Activated CD4-positive, alpha-beta T cell treated with anti-CD3 and anti-CD28 coated beads, Interleukin-2, amount 10 ng/mL, durations not matched to agents 7 days and 5 days (primary cell): ENCODE measurements at places on chromosomes 4 and X. TPM values are rescaled to one million over a fixed set of nuclear protein-coding genes. Genes with fewer than 3 reads are reported as not detected.

DNA sequence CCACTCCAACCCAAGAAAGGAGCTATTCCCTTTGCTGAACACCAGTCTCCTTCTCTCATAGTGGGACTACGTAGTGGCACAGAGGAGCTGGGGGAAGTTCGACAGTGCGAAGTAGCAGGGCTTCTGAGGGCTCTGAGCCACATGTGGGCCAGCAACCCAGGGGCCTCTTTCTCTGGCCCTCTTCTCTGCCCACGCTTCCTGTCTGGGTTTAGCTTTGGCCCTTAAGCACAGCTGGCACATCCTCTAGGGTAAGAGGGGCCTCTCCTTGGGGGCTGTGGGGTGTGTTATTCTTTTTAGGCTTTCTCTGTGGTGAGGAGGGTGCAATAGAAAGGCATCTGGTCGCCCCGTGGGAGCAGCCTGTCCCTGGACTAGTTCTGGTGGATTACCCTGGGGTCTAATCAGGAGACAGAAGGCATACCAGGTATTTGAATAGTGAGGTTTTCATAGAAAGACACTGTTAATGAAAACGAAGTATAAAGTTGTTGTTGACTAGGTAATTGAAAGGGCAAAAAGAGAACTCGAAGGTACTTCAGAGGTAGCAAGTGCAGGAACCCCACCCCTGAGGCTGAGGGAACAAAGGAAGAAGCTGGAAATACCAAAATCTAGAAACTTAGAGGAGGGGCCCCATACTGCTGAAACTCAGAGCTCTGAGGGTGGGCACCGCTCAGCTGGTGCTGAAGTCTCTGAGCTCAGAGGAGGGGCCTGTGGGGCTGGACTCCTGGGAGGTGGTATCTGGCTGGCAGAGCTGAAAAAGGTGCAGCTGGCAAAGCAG is 151.9 kb upstream of the RPS6KA3 start:
- H3K27ac ChIP-seq = peak overlapping the region; percentile 79
- H3K27me3 ChIP-seq = no peaks in the 10 kb centered on the region
- H3K4me1 ChIP-seq = peaks cover 30% of the 10 kb centered on the region
- DNase-seq = no peak
- peaks cover 2% of the 10 kb centered on the region for H3K36me3 ChIP-seq

Gene PABPC1L2A
- total RNA-seq = not detected

Gene CPZ
- not detected for total RNA-seq

GRCh38 chr4:38856524-38857337 is at the start of gene TLR6:
TSS of gene TLR6 (minus strand) at chr4:38856817. CDS start at chr4:38829473, 27,344 bp downstream.
- H3K4me1 ChIP-seq = peaks cover 44% of the 10 kb centered on the region
- H3K4me3 ChIP-seq = peak within 1 kb of the TSS; percentile 72
- no peaks in the 10 kb centered on the region for H3K36me3 ChIP-seq
- no peaks in the 10 kb centered on the region for H3K27me3 ChIP-seq

DNA sequence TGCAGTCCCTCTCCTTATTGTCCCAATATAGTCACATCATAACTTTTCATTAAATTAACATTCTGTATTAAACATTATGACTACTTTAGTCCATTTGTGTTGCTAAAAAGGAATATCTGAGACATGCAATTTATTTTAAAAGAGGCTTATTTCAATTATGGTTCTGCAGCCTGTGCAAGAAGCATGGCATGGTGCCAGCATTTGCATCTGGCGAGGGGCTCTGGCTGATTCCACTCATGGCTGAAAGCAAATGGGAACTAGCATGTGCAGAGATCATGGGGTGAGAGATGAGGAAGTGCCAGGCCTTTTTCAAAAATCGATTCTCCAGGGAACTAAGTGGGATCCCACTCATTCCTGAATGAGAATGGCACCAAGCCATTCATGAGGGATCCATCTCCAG is 476.3 kb upstream of the RPS6KA3 start:
- H3K27ac ChIP-seq = no peak overlapping the region
- no peak overlapping the region for H3K4me3 ChIP-seq
- no peaks in the 10 kb centered on the region for H3K4me1 ChIP-seq

DNA sequence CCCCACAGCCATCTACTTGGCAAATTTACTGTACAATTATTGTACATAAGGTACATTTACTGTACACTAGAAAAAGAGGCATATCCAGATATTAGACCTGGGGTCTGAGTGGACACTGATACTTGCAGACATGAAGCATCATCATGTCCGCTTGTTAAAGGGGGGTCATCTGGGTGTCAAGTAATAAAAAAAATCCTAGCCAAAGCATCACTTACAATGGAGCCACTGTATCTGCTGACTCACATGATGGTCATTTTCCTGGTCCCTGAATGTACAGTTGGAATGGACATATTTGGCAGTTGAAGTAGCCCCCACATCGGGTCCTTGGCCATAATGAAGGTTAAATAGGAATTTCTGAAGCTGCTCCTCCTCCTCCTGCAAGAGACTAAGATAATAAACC is 228.8 kb downstream of the THOC2 start:
- no peaks in the 10 kb centered on the region for H3K4me1 ChIP-seq
- DNase-seq = no peak
- no peaks in the 10 kb centered on the region for H3K27me3 ChIP-seq
- H3K4me3 ChIP-seq = no peak overlapping the region

Gene TCP11X2
- total RNA-seq = not detected

DNA sequence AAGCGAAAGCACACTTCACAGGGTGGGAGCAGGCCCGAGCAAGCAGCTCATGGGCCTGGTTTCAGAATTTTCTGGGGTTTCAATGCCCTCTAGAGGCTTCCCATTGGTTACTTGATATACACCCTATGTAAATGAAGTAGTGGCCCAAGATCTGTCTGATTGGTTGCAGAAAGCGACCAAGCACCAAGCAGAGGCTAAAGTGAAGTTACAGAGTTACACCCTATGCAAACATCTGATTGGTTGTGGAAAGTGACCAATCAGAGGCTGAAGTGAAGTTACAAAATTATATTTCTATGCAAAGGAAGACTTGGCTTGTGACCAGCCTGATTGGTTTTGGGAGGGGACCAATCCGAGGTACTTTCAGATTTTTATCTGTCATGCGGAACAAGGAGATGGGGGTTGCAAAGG is 8.2 kb downstream of the FHIP1A start:
- H3K36me3 ChIP-seq = no peaks in the 10 kb centered on the region
- no peak overlapping the region for H3K4me3 ChIP-seq
- DNase-seq = no peak

Gene ANK2
- total RNA-seq = 0.67 TPM

- no peaks in the 10 kb centered on the region for H3K36me3 ChIP-seq
- no peaks in the 10 kb centered on the region for H3K4me1 ChIP-seq
- H3K27me3 ChIP-seq = peaks cover 6% of the 10 kb centered on the region
- H3K27ac ChIP-seq = no peak overlapping the region
These were observed 77.1 kb upstream of the WDR17 start for GRCh38 chr4:175988511-175988910.

- no peaks in the 10 kb centered on the region for H3K4me1 ChIP-seq
- H3K27ac ChIP-seq = no peak overlapping the region
- no peak for DNase-seq
- no peak overlapping the region for H3K4me3 ChIP-seq
- peaks cover 2% of the 10 kb centered on the region for H3K27me3 ChIP-seq
- H3K36me3 ChIP-seq = no peaks in the 10 kb centered on the region
These were observed 129.4 kb upstream of the ACSL4 start for GRCh38 chrX:109862433-109862832.

- no peak overlapping the region for H3K4me3 ChIP-seq
- H3K36me3 ChIP-seq = no peaks in the 10 kb centered on the region
- no peaks in the 10 kb centered on the region for H3K27me3 ChIP-seq
- DNase-seq = no peak
- H3K27ac ChIP-seq = no peak overlapping the region
These were observed 93.3 kb downstream of the NAA11 start for GRCh38 chr4:79232540-79232939.

- H3K36me3 ChIP-seq = no peaks in the 10 kb centered on the region
- no peak overlapping the region for H3K27ac ChIP-seq
- no peak for DNase-seq
- no peak overlapping the region for H3K4me3 ChIP-seq
These were observed 161.6 kb upstream of the MID1 start for GRCh38 chrX:10781847-10782530.

- peak; percentile 10 for DNase-seq
- peak overlapping the region; percentile 89 for H3K27ac ChIP-seq
- no peaks in the 10 kb centered on the region for H3K27me3 ChIP-seq
- peak overlapping the region; percentile 75 for H3K4me3 ChIP-seq
These were observed 537 bp upstream of the PRKX start for GRCh38 chrX:3713937-3714434.

Gene TMEM255A
- total RNA-seq = not detected

Gene CYP4V2
- total RNA-seq = 16.8 TPM

Gene NHS
- 0.54 TPM for total RNA-seq

DNA sequence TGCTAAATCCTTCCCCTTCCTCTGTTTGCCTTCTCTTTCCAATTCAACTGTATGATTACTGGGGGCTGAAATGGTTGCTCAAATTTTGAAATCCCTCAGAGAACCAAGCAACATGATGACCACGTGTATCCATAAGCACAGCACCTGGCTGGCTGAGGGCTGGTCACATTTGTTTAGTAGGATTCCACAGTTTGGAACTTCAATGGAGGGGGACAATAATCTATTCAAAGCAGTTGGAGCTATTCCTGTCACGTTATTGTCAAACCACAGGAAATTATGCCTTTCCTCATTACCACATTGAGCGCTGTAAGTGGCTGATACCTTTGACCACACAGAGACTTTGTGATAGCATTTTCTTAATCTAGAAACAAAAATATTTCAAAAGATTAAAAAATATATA is 7.0 kb downstream of the TMSB4X start:
- peak overlapping the region; percentile 15 for H3K4me3 ChIP-seq
- peaks cover 75% of the 10 kb centered on the region for H3K4me1 ChIP-seq
- no peaks in the 10 kb centered on the region for H3K27me3 ChIP-seq
- H3K36me3 ChIP-seq = peaks cover 26% of the 10 kb centered on the region
- DNase-seq = no peak

Gene NIPAL1
- 0.62 TPM for total RNA-seq

GRCh38 chr4:140756319-140757231 is at the start of gene TBC1D9:
TSS of gene TBC1D9 (minus strand) at chr4:140756385. CDS start at chr4:140756045, 340 bp downstream.
- no peak within 1 kb of the TSS for H3K27ac ChIP-seq
- H3K4me1 ChIP-seq = peaks cover 4% of the 10 kb centered on the region
- H3K36me3 ChIP-seq = no peaks in the 10 kb centered on the region
- peaks cover 54% of the 10 kb centered on the region for H3K27me3 ChIP-seq
- no peak for DNase-seq

DNA sequence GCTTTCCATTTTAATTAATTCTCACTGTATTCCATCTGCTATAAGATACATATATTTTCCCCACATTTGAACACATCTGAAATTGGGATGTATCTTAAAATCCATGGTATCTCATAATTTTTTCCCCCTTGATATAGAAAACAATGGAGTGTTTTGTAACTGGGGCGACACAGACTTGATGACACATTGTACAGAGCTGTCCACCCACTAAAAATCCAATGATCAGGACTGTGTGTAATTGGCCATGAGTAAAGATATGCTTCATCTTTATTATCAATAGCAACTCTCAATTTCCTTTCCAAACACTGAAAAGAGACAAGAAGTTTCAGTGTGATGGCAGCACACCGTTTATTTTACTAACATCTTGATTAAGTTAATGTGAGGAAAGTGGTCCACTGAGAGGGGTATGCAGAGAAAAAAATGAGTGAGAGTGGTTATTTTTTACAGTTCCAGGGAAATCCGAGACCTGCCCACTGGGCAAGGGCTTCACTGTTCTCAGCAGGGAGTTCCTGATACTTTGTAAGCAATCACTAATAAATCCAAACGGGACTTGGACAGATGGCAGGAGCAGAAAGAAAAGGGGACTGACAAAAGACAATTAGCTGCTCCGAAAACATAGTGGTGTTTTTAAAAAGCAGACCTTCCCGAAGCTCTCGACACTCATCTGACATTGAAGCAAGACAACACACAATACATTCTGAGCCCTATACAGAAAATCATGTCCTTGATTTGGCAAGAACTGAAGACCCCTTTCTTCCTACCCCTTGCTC is 149.4 kb downstream of the TSPAN5 start:
- H3K27ac ChIP-seq = no peak overlapping the region
- H3K36me3 ChIP-seq = peaks cover 17% of the 10 kb centered on the region
- DNase-seq = no peak
- no peaks in the 10 kb centered on the region for H3K27me3 ChIP-seq
- no peak overlapping the region for H3K4me3 ChIP-seq

DNA sequence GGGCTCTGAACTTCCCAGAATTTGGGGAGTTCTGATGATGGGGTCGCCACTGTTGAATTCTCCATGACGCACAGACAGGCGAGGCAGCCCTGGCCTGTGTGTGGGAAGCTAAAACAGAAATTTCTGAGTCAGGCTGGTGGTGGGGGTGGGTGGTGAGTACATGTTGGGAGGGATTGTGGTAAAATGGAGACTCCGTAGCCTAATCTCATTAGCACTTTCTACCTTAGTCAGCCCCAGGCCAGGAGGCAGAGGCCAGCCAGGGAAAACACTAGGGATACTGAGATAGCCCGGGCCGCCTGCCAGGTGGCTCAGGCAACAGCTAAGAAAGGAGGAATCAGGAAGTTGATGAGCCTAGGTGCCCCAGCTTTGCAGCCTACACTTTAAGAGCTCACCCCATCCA is 39.3 kb upstream of the NHSL2 start:
- no peak overlapping the region for H3K27ac ChIP-seq
- no peak overlapping the region for H3K4me3 ChIP-seq
- H3K36me3 ChIP-seq = no peaks in the 10 kb centered on the region
- no peak for DNase-seq

DNA sequence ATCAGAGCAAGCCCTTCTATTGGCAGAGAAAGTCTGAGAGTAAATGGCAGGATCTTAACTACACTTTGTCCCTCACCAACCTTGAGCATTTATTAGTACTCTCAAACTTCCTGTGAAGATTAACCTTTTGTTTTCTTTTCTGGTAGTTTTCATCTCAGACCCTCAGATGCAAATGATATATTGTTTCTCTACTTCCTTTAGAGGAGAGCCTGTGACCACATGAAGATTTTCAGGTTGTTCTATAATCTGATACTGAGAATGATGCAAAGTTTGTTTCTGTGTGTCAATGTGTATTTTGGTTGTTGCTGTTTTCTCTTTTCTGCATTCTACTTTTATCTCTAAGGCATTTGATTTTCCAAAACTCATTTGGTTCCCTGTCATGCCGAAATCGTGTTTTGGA is 165.8 kb upstream of the CYSLTR1 start:
- H3K4me3 ChIP-seq = no peak overlapping the region
- no peak for DNase-seq
- H3K27ac ChIP-seq = no peak overlapping the region
- peaks cover 7% of the 10 kb centered on the region for H3K4me1 ChIP-seq
